ENCODE measurements at places on chromosomes 6 and 20.

DNA sequence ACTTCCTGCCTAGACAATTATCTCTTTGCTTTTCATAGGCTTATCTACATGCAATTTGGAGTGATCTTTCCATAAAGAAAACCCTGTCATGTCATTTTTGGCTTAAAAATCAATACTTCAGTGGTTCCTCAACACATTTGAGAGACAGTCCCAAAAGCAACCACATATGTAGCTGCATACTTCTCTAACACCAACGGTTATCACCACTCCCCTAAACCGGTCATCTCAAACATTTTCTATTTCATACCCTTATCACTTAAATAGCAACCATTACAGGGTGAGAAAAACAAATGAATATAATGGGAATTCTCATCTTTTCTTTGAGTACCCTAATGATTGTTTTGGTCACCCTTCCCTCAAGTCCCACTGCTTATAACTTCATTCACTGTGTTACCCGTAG, 5.1 kb downstream of the GLO1 start:
- no peak for DNase-seq

DNA sequence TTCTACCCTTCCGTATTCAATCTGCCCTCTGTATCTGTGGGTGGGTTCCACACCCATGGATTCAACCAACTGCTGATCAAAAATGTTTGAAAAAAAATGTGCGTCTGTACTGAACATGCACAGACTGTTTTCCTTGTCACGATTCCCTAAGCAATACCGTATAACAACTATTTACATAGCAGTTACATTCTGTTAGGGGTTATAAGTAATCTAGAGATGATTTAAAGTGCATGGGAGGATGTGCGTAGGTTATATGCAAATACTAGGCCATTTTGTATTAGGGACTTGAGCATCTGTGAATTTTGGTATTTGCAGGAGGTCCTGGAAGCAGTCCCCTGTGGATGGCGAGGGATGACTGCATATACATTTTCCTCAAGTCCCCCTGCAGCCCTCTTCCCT, 486.9 kb downstream of the PREX1 start:
- no peak for DNase-seq

DNA sequence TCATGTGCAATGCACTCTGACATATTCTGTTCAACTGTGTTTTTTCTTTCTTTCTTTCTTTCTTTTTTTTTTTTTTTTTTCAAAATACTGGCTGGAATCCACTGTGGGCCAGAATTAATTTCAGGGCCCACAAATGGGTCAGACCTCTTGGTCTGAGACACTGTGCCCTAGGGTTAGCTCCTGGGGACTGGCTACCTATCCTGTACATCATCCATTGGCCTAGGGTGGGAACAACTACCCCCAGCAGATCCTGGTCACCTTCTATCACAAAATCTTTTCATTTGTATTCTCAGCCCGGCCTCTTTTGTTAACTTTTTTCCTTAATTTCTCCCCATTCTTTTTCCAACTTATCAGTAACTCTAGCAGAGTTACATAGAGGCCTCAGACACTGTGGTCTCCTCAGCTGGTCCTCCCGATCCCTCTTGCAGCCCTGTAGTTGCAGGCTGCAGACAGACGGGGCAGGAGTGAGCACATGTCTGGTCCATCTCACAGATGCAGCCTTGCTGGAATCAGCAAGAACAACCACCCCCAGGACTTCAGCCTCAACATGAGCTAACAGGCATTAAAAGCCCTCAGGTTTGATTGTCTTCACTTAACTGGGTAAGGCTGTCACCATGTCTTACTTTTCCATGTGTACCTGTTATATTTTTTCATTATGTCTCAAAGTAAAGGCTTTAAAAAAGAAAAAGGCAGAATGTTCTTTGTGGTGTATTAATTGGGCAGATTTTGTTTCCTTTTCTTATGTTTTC, 41.3 kb downstream of the TXLNB start:
- DNase-seq, result peak; percentile 80

DNA sequence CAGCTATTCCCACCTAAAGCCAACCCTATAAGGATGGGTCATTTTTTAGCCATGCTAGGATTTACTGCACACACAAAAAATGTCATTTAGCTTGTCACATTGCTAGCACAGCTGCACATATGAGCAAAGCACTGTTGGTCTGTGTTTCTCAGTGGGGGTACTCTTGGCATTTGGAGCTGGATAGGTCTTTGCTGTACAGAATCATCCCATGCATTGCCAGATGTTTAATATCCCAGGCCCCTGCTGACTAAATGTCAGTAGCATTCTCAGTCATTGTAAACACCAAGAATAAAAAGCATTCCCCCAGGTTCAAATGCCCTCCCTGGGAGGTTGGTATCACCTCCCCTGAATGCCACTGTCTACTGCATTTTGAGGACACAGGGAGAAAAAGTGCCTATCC, 14.6 kb upstream of the LTV1 start:
- no peak for DNase-seq

- DNase-seq, result no peak
Observed at GRCh38 chr20:58141496-58141895, 87.0 kb downstream of the ANKRD60 start.

DNA sequence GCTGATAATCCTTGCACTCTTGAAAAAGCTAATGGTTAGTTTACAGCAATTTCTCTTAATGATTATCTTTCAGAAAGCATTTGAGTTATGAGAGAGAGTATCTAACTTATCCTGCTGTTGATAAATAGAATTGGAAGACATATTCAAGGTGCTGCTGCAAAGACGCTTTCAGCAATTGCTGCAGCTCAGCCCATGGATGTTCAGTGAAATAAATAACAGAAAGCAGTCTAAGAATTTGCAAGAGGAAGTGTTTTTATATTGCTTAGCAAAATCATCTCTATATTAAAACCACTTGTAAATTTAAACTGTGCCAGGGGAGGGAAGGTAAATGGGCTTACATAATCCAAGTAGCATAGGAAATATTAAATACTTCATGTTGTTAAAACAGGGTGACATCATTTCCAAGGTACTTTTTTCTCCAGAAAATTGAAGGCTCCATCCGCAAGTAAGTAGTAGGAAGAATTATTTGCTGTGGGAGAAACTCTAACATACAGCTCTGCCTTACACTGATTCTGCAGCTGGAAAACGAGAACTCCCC, 188.5 kb downstream of the ADAT2 start:
- no peak for DNase-seq

GRCh38 chr6:149933461-149933860, 8.4 kb upstream of the ULBP2 start:
- no peak for DNase-seq

DNA sequence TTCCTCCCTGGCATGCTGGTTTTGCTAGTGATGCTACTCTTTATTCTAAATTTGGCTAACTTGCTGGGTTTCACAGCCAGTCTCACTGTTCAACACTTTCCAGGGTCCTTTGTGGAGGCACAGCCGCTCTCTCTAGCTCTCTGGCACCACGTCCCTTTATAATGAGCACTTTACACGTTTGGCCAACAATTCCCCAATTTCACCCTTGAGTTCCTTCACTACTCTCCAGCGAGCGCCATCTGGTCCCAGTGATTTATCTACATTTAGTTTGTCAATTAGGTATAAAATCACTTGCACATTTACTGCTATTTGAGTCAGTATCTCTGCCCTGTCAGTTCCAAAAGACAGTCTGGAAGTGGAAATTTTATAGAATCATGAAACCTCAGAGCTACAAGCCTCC, 241.9 kb upstream of the MOCS1 start:
- DNase-seq, result no peak

DNA sequence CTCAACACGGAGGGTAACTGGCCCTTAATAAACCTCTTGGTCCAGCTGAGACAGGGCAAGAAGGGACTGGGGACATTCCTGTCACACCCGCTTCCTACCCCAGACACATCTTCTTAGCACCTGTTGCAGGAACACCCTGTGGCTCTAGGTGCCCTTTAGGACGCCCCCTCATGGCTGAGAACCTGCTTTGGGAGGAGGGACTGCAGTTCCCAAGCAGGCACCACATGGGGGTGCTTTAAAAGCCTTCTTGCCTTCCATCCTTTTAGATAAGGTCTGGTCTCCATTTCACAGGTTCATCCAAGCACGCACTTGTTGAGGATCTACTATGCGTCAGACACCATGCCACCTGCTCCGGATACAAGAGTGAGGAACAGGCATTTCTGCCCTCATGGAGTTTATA, 26.6 kb downstream of the NSFL1C start:
- peak; percentile 61 for DNase-seq

DNA sequence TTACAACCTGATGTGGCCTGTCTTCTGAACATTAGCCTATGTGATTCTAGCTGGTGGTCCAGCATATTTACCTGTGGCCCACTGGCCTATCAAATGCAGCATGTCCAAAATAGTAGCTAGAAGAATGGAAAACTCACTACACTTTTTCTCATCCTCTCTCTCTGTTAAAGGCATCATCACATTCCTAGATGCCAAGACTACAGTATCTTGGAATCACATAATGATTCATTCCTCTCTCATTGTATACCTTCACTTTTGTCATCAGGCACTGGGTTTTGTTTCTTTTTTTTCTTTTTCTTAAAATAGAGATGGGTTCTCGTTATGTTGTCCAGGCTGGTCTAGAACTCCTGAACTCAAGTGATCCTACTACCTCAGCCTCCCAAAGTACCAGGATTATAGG, 45.0 kb downstream of the FAM83B start:
- DNase-seq, result no peak

DNA sequence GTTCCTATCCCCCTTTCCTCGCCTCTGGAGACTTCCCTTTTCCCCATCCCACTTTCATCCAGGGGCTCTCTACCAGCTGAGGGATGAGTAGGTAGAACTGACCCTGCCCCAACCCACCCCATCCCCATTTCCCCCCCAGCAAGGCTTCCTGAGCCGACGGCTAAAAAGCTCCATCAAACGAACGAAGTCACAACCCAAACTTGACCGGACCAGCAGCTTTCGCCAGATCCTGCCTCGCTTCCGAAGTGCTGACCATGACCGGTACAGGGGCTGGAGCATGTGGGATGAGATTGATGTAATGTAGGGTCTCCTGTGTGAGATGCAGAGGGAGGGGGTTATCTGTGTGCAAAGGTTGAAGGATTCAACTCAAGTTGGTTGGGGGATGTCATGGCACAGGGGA, 12.7 kb downstream of the SYNGAP1 start:
- no peak for DNase-seq

GRCh38 chr6:129890164-129890563, 29.0 kb upstream of the TMEM244 start:
- no peak for DNase-seq

- no peak for DNase-seq
Observed at GRCh38 chr6:44808148-44808547, 420.6 kb downstream of the CDC5L start.

DNA sequence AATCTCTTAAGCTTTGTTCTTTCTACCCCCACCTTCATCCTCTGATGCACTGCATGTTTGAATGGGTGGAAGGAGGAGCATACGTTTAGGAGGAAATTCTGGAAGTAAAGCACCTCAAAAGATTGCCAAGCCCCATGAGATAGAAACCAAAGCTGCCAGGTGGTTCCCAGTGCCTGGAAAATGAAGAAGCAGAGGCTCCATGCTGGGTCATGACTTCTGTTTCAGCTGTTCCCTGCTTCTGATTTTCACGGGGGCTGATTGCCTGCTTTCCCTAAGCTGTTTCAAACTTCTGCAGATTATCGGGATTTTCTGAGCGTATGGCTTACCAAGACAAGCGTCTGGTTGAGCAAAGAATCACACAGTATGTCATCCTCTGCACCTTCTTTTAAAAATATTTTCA, 87.5 kb upstream of the SYNDIG1 start:
- no peak for DNase-seq

DNA sequence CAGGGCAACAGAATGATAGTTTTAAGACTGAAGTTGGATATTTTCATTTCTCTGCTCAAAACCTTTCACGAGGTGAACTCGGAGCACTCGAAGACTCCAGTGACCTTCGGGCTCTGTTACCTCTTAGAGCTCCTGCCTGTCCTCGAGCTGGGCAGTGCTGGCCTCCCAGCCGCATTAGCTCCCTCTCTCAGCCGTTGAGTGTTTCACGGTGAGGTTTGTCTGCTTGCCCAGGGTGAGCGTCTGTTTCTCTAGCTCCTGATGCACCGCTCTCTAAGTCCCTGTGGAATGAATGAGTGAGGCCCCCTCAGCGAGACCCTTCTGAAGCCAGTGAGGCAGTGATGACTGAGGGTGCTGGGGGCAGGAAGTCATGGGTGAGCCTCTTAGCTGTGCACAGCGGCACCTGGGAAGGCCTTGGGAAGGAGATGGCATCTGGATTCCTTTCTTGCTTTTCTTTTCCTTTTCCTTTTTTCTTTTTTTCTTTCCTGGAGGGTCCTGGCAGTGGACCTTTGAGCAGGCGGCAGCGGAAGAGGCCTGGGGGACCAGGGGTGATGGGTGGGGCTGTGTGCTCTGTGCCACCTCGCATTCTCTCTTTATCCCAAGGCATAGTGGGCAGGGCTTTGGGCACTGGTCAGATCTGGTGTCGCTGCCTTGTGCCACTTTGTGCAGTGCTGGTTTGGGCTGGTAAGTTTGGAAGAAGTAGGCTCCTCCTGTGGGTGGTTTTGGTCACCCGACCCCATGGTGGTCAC, 2.2 kb downstream of the PSMG4 start:
- DNase-seq, result no peak

- DNase-seq, result no peak
Observed at GRCh38 chr6:52595796-52596130, 18.9 kb upstream of the TRAM2 start.

DNA sequence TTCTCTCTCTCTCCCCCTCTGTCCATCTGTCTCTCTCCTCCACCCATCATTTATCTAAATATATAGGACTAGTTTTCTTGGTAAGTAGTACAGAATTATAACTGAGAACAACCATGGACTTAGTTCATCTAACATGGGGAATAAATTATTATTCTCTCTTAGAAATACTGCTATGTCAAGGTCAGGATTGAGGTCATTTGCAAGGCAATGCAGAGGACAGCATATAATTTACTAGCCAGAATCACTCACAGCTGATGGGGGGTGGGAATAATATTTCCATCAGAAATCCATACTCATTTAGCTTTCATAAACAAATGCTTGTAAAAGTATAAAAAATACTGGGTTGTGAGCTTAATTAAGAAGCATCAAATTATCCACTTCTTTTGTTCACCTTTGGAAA, 553.9 kb upstream of the POU3F2 start:
- no peak for DNase-seq

- DNase-seq, result peak; percentile 78
Observed at GRCh38 chr20:34363465-34364222, 571 bp downstream of the ITCH start.

GRCh38 chr6:49333345-49334125, 129.5 kb downstream of the MMUT start:
- DNase-seq, result no peak

DNA sequence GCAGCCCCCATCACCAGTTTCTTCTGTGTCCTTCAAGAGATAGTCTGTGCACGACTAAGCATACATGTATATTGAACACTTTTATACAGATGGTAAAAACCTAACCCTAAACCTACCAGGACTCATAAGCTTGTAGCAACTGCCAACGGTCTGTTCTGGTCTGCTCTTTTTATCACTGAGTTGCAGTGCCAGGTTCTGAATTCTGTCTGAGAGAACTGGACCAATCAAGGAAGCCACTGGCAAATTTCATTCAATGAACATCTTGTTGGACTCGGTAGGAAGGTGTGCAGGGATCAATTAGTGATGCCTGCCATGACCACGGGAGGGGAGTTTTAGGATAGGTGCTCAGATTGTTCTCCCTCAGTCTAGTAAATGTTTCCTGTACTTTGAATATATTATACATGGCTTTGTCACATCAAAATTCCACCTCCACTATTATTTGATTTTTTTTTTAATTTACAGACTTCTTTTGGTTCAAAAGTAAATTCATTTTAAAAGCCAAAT, 146.8 kb downstream of the EYA2 start:
- no peak for DNase-seq

GRCh38 chr6:149948011-149948410, 6.2 kb downstream of the ULBP2 start:
- DNase-seq, result no peak

- DNase-seq, result no peak
Observed at GRCh38 chr6:113181164-113181563, 676.0 kb upstream of the MARCKS start.

Measured in iPS-NIHi11 (cell line).